Natural killer cell (primary cell): ENCODE measurements at places on chromosomes 6 and 20. TPM values are rescaled to one million over a fixed set of nuclear protein-coding genes. Genes with fewer than 3 reads are reported as not detected.

DNA sequence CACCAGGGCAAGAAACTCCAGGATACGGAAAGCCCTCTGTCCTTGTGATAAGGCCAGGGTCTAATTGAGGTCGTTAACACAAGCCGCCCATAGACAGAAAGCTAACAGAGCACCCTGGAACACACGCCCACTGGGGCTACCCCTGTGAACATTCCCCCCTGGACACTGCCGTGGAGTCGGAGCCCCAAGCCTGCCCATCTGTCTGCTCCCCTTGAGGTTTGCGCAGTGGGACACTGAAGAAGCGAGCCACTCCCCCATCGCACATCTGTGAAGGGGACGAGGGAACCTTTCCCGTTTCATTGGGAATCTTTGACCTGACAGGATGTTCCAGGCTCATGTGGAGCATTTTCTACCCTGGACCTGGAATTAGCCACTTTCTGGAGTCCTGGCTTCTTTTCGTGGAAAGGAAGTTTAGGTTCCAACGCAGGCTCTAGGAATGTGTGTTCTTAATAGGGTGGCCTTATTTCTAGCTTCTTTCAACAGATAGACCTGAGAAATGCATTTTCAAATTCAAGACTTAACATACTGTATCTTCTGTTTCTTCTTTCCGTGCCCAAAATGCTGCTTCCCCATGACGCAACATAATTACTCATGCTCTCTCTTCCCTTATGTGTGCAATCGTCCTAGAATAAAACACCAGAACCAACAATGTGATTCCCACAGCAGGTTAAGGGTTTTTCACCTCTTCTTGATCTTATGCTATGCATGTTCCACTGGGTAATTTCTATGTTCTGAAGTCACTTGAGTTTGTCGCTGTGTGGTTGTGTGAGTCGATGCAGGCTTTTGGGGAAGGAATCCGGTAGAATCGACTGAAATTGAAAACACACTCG lies 161.1 kb downstream of the ERMARD start:
- no peak overlapping the region for H3K27ac ChIP-seq
- H3K36me3 ChIP-seq: no peaks in the 10 kb centered on the region
- H3K4me1 ChIP-seq: peaks cover 7% of the 10 kb centered on the region
- no peak overlapping the region for H3K4me3 ChIP-seq
- H3K27me3 ChIP-seq: peaks cover 5% of the 10 kb centered on the region
- DNase-seq: no peak

DNA sequence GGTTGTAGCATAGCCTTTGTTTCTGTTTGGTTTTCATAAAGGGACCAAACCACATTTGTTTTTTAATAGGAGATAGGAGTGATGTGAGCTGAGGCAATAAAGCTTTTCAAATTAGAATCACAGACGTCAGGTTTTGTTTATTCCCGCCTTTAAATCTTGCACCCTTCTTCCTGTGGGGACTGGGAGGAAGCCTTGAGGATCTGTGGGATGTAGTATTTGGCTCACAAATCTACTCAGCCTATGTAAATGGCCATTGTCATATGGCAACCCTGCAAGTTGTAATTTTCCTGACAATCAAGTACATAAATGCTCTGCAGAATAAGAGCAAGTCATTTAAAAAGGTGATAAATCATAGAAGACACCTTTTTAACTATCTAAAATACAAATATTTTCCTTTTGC lies 110.4 kb downstream of the ADGRG6 start:
- no peak overlapping the region for H3K4me3 ChIP-seq
- no peaks in the 10 kb centered on the region for H3K27me3 ChIP-seq
- no peaks in the 10 kb centered on the region for H3K4me1 ChIP-seq
- H3K27ac ChIP-seq: no peak overlapping the region
- no peaks in the 10 kb centered on the region for H3K36me3 ChIP-seq

GRCh38 chr20:15613530-15613929 lies 959.7 kb downstream of the KIF16B start:
- no peak overlapping the region for H3K4me3 ChIP-seq
- no peak overlapping the region for H3K27ac ChIP-seq
- no peak for DNase-seq
- no peaks in the 10 kb centered on the region for H3K4me1 ChIP-seq

- H3K4me1 ChIP-seq: no peaks in the 10 kb centered on the region
- no peak for DNase-seq
- H3K27ac ChIP-seq: no peak overlapping the region
- H3K4me3 ChIP-seq: no peak overlapping the region
These were observed 77.2 kb upstream of the BHLHE23 start for GRCh38 chr20:63083831-63084562.

GRCh38 chr6:81613606-81614005 lies 138.9 kb downstream of the TENT5A start:
- H3K27me3 ChIP-seq: no peaks in the 10 kb centered on the region
- no peak overlapping the region for H3K27ac ChIP-seq
- no peaks in the 10 kb centered on the region for H3K36me3 ChIP-seq
- no peak overlapping the region for H3K4me3 ChIP-seq
- H3K4me1 ChIP-seq: no peaks in the 10 kb centered on the region

DNA sequence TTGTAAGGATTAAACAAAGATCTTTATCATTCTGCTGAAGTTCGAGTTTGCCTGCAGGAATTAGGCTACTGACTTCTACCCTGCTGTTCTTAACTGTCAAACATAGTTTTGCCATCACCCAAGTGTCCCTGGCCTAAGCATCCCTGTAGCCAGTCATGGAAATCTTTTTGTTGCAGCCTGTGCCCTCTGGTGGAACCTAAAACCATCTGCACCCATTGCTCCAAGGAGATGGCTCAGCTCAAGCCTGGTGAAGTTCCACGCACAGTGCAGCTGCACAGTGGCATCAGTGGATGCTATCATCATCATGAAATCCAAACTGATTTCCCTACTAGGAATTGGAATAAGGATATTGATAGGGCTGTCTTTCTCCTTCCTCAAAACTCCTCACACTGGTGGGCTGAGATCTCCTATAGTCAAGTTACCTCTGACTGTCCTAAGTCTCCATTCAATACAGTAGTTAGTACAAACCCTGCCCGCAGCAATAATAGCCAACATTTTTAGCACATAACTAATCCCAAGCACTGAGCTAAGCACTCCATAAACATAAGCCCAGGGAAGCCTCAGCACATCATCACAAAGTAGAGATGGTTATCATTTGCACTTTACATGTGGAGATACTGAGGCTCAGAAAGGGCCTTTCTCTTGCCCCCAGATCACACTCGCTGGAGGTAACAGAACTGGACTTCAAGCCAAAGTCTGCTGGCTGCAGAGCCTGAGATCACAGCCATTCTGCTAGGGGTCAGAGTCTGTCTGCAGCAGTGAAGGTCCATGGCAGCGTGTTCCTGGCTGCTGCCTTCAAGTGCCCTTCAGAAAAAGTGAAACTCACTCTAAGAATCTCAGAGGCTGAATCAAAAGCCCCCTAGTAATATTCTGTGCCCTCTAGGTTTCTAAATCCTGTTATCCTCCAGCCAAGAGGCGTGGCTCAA lies 77.2 kb upstream of the MC3R start:
- DNase-seq: no peak
- H3K4me3 ChIP-seq: no peak overlapping the region
- H3K27me3 ChIP-seq: no peaks in the 10 kb centered on the region
- H3K4me1 ChIP-seq: no peaks in the 10 kb centered on the region
- H3K27ac ChIP-seq: no peak overlapping the region
- no peaks in the 10 kb centered on the region for H3K36me3 ChIP-seq

DNA sequence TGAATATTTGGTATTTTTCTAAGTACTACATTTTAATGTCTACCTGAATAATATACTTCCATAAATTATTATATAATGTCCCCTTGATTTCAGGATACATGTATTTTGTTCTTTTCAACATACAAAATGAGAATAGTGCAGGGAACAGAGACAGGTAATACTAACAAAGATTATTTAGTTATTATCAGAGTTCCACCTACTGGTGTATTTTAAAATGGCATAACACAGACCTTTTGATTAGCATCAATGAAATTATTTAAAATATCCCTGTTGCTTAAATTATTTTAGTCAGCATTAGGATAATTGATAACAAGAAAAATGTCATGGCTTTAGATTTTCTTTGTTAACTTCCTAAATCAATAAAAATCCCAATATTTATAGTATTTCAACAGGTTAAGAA lies 184.0 kb downstream of the PRDM13 start:
- no peaks in the 10 kb centered on the region for H3K4me1 ChIP-seq
- H3K27me3 ChIP-seq: no peaks in the 10 kb centered on the region
- no peak overlapping the region for H3K27ac ChIP-seq
- H3K36me3 ChIP-seq: no peaks in the 10 kb centered on the region

DNA sequence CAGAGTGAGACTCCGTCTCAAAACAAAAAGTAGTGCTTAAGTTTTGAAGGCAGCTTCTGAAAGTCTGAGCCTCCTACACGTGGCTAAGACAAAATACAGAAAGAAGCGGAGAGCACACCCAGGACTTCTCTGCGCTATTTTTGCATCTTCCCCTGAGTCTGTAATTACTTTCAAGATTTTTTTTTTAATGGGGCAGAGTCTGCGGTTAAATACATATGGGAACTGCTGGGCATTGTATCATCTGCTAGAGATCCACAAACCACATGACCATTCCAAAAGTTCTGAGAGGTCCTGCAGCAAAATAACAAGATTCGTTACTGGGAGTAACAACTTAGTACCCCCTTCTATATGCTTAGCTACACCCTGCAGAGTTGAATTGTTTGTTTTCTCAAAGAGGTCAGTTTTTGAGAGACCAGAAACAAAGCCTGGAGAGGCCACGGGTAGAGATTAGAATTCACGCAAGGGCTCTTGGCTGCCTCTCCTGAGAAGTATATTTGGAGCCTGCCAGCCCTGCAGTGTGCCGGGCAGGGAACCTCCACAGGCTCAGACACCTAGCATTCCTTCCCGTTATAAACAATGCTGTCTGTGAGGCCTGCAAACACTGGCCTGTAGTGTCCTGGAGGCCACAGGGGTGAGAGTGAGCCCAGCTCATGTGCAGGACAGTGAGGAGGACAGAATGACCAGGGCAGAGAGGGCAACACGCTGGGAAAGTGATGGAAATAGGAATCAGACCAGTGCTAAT lies 48.2 kb upstream of the FAM50B start:
- H3K4me3 ChIP-seq: no peak overlapping the region
- no peak overlapping the region for H3K27ac ChIP-seq
- no peaks in the 10 kb centered on the region for H3K4me1 ChIP-seq
- DNase-seq: no peak
- H3K27me3 ChIP-seq: no peaks in the 10 kb centered on the region

DNA sequence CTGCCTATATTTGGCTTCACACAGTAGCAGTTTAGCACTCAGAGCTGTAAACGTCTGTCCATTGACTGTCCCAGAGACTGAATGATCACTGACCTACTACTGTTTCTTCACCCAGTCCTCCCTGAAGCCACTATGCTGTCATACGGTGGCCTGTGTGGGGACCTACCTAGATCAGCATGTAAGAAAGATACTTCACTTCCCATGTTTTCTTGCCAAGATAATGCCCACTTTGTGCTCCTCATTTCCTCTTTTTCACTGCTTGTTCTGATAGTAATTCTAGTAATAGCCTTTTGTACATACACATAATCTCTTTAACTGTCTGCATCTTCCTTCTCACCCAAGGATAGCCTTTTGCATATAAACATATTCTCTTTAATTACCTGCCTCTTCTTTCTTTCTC lies 109.9 kb upstream of the TIAM2 start:
- no peaks in the 10 kb centered on the region for H3K27me3 ChIP-seq
- H3K4me1 ChIP-seq: no peaks in the 10 kb centered on the region
- H3K27ac ChIP-seq: no peak overlapping the region
- H3K36me3 ChIP-seq: no peaks in the 10 kb centered on the region

DNA sequence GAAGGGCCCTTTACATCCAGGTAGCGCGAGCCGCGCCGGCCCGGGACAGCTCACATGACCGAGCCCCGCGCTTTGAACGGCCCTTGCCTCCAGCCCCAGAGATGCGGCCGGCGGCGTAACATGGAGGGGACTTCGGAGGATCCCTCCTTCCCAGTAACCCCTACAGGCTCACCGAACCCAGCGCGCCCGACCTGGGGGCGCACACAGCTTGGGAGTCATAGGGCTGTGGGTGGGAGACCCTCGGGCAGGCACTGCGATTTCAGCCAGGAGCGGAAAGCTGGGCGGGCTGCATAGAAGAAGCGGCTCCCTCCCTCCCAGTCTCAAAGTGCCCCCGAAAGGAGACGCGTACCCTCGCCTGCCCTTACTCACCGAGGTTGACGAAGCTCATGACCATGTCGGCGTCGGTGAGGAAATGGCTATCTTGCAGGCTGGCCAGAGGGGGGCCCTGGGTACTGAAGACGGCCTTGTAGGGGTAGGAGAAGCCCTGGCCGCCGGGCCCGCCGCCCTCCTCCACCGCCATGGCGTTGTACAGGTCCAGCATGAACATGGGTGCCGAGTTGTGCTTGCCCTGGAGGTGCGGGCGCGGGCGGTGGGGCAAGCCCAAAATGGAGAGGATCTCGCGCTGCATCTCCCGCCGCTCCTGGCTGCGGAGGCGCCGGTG lies 975 bp downstream of the BMP7 start:
- H3K27ac ChIP-seq: no peak overlapping the region
- peaks cover 11% of the 10 kb centered on the region for H3K27me3 ChIP-seq
- no peaks in the 10 kb centered on the region for H3K36me3 ChIP-seq
- no peak overlapping the region for H3K4me3 ChIP-seq
- no peaks in the 10 kb centered on the region for H3K4me1 ChIP-seq
- DNase-seq: no peak

DNA sequence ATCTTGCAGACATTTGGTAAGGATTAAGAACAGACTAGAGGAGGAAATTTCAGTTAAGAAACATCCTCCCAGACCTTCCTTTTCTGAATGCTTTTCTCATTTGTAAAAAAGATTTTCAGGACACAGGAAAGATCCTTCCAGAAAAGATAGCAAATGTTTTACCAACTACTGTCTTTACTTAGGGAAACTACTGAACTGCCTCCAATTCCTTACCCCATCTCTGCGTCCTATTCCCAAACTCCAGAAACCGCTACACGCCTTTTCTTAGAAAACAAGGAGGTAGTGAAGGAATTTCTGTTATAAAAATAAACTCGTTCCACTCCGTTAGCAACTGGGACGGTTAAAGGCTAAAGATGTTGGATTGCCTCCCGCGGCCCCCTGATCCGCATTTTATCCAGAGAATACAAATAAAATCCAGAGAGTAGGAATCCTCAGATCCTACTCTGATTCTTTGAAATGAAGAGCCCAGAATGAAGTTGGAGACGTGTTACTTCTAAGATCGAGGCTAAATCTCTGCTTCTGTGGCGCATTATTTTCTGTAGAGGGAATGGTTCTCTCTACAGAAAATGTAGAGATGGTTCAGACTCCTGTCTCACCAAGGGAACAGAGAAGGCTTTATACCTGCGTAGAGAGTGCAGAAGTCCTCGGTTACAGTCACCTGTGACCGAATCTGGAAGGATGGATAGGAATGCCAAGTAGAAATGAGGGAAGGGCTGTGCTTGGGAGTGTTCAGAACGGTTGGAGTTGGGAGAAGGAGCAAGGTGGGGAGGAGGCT lies 133.0 kb downstream of the GPX5 start:
- peaks cover 25% of the 10 kb centered on the region for H3K27me3 ChIP-seq
- no peaks in the 10 kb centered on the region for H3K36me3 ChIP-seq
- H3K27ac ChIP-seq: no peak overlapping the region
- no peak for DNase-seq
- no peak overlapping the region for H3K4me3 ChIP-seq

The RAET1L gene
- not detected for total RNA-seq

The COX4I2 gene
- total RNA-seq: not detected

The CLIC5 gene
- total RNA-seq: 0.52 TPM

The PET117 gene
- 7.0 TPM for total RNA-seq
